ENCODE measurements at places on chromosomes 2 and 18.

DNA sequence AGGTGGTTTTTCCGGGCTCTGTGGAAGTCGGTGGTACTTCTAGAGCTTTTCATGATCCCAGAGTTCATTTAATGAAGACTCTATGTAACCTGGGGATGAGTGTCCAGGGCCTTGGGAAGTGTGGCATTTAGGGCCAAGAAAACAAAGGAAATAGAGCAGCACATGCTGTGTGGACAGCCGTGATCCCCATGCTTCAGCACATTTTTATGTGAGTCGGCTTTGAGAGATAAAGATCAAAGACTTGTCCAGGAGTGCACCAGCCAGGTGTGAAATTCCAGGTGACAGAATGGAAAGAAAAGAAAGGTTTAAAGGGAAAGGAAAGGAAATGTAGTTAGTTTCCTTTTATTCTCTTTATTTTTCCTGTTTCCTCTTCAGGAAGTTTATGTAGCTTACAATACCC lies 258.0 kb upstream of the NRP2 start:
- DNase-seq: no peak

DNA sequence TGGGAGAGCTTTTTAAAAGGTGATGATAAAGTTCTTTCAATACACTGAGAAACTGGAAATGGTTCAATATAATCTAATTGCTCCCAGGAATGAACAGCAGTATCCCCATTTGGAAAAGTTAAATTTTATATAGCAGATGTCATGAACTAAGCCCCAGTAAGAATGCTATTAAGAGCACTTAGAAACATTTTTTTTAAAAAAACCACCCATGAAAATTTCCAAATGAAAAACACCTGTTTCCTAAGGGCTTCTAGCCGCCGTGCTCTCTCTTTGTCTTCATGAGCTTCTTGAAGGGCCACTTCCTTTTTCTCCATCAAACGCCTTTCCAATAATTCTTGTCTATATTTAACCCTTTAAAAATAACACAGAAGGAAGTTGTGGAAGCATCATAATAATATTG lies 77.0 kb downstream of the UPP2 start:
- DNase-seq: no peak

- DNase-seq: no peak
Observed at GRCh38 chr2:20562540-20563225, 88.2 kb downstream of the HS1BP3 start.

DNA sequence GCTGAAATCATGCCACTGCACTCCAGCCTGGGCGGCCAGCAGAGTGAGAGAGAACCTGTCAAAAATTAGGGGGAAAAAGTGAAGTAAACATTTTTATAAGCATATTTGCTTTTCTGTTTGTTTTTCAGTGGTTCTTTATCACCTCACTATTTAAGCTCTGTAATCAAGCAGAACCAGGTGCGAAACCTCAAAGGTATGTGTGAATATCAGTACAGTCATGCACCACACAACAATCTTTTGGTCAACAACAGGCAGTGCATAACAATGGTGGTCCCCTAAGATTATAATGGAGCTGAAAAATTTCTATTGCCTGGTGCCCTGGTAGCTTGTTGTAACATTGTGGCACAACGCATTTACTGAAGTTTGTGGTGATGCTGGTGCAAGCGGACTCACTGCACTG lies 167.4 kb upstream of the STON1 start:
- DNase-seq: no peak

GRCh38 chr18:55783921-55784320 lies 195.9 kb upstream of the TCF4 start:
- DNase-seq: no peak

DNA sequence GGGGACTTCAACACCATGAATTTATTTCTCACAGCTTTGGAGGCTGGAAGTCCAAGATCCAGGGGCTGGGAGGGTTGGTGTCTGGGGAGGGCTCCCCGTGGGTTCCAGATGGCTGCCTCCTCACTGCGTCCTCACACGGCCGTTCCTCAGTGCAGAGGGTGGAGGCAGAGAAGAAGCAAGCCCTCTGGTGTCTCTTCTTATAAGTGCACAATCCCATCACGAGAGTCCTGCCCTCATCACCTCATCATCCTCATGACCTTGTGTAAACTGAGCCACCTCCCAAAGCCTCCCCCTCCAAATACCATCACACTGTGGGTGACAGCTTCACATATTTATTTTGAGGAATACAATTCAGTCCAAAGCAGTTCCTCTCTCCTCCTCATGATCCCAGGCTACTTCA lies 26.3 kb downstream of the TMEM163 start:
- no peak for DNase-seq

DNA sequence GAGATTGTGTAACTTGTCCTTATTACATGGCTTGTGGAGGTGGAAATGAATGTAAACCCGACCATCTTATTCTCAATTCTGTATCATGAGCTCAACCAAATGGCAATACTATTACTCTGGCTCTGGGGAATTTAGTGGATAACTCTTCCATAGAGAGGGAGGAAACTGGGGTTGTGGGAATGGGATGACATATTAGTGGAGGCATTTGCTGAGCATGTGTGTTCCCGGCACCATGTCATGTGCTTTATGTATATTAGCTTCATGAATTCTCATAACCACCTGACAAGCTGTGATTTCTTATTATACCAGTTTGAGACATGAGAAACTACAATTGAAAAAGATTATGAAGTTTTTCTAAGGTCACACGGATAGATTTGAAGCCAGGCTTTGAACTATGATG lies 112.8 kb upstream of the TMEFF2 start:
- peak; percentile 19 for DNase-seq

- DNase-seq: peak; percentile 8
Observed at GRCh38 chr18:28439870-28440269, 262.9 kb upstream of the CDH2 start.

GRCh38 chr2:159204381-159205144 lies 81.9 kb downstream of the WDSUB1 start:
- no peak for DNase-seq

GRCh38 chr18:22509423-22509822 lies 91.7 kb upstream of the CTAGE1 start:
- no peak for DNase-seq

DNA sequence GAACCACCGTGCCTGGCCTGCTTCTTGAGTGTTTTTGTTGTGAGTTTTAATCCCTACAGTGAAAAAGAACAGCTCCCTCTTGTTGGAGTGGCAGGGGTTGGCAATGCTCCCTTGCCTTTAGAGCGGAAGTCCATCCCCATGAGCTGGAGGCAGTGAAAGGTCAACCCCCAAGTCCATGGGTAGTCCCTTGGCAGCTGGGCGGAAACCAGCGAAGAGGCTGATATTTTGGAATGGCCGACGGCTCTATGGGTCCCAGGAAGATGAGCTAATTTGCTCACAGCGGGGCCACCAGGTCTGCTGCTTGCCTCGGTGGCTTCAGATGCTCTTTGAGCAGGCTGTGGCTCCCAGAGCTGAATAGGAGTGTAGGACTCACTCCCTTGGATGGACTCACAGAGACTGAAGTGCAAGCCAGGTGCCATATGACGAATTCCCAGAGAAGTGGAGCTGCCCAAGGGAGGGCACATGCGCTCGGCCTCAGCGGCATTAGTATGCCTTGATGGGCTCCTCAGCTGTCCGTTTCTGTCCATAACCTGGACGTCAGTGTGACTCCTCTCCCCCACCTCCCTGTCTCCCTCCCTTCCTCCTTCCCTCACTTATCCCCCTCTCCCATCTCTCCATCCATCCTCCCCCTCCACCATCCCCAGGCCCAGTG lies 25.4 kb upstream of the RHOB start:
- no peak for DNase-seq

- DNase-seq: no peak
Observed at GRCh38 chr18:12317664-12318333, 9.8 kb downstream of the TUBB6 start.

- no peak for DNase-seq
Observed at GRCh38 chr2:121803503-121803902, 48.1 kb downstream of the TSN start.

DNA sequence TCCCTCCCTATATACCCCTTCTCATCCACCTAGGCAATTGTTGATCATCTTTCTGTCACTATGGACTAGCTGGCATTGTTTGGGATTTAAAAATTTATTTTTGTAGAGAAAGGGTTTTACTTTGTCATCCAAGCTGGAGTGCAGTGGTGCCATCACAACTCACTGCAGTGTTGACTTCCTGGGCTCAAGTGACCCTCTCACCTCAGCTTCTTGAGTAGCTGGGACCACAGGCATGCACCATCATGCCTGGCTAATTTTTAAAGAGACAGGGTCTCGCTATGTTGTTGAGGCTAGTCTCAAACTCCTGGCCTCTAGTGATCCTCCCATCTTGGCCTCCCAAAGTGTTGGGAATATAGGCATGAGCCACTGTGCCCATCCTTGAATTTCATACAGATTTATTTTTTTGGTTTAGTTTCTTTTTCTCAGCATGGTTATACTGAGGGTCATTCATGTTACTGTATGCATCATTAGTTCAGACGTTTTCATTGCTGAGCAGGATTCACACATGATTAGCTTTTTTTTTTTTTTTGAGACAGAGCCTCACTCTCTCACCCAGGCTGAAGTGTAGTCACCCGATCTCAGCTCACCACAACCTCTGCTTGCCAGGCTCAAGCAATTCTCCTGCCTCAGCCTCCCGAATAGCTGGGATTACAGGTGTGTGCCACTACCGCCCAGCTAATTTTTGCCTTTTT lies 8.6 kb upstream of the PCARE start:
- no peak for DNase-seq

DNA sequence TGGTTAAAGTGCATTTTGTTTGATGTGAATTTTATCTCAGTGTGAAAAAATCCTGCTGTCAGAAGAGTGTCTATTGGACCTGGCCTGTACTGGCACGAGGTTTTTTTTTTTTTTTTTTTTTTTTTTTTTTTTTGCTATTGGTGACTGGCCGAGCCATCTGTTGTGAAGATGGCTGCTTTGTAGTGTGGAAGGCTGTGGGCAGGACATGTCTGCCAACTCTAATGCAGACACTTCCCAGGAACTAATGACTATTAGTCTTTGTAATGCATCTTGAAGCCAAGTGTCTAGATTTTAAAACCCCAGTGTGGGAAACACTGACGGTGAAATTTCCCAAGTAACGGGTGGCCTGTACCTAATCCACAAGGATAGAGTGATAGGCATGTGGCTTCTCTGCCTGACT lies 34.3 kb downstream of the ZAP70 start:
- DNase-seq: no peak

GRCh38 chr2:231716666-231717280 lies 8.4 kb downstream of the PTMA start:
- DNase-seq: no peak

DNA sequence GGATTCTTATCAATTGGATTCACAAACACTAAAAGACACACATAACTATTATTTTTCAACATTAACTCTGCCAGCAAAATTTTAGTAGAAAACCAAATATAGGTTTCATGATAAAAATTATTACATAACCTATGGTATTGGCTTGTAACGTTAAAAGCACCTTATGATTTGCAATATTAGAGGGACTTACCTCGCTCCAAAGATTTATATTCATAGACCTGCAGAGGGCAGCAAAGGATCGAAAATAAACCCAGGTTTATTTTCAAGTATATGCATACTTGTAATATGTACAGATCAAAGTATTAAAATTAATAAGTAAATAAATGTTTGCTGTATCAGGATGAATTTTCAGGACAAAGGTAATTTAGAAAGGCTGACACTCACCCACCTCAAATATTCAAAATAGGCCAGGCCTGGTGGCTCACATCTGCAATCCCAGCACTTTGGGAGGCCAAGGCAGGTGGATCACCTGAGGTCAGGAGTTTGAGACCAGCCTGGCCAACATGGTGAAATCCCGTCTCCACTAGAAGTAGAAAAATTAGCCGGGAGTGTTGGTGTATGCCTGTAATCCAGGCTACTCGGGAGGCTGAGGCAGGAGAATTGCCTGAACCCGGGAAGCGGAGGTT lies 45.3 kb downstream of the LRPPRC start:
- DNase-seq: no peak

GRCh38 chr2:70141212-70141901 lies 49.5 kb downstream of the C2orf42 start:
- no peak for DNase-seq

- DNase-seq: no peak
Observed at GRCh38 chr2:240568678-240569522, 616 bp downstream of the RNPEPL1 start.

GRCh38 chr2:149271575-149271974 lies 58.8 kb upstream of the LYPD6 start:
- DNase-seq: no peak

DNA sequence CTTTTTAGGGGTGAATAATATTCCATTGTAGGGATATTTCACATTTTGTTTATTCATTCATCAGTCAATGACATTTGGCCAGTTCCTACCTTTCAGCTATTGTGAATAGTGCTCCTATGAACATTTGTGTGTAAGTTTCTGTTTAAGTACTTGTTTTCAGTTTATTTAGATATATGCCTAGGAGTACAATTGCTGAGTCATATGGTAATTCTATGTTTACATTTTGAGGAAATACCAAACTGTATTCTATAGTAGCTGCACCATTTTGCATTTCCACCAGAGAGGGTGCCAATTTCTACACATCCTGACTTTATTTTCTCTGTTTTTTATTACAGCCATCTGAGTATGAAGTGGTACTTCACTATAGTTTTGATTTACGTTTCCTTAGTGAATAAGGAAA lies 54.4 kb upstream of the ZNF236 start:
- no peak for DNase-seq

DNA sequence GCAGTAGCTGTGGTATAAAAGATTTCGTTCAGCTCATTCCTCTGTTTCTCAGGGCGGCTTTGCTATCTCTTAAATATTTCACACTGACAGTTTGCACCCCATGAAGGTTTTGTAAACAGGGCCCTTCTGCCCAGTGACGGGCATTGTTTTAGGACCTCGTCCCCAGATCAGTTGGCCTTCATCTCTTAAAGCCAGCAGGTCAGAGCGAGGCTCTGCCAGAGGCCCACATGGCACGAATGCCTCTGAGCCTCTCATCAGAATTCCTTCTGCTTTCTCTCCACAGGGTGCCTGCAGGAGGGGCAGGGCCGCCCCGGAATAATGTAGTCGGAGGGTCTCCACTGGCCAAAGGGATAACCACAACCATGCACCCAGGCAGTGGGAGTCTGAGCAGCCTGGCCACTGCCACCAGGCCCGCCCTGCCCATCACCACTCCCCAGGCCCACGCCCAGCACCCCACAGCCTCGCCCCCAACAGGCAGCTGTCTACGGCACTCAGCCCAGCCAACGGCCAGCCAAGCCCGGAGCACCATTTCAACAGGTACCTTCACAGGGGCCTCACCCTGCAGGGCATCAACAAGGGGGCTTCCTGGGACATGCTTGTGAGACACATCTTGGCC lies 177.0 kb downstream of the SEPTIN10 start:
- no peak for DNase-seq

GRCh38 chr2:219513787-219514186 lies 495 bp upstream of the ASIC4 start:
- no peak for DNase-seq

- no peak for DNase-seq
Observed at GRCh38 chr2:187497858-187498463, 49.9 kb upstream of the CALCRL start.

DNA sequence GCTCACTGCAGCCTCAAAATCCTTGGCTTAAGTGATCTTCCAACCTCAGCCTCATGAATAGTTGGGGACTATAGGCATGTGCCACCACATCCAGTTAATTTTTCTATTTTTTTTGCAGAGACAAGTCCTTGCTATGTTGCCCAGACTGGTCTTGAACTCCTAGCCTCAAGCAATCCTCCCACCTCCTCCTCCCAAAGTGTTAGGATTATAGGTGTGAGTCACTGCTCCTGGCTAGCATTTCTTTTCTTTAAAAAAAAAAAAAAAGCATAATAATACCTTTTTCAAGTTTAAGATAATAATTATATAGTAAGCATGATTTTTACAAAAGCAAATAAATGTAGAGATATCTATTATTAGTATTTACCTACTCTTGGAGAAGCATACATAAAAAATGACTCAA lies 36.1 kb downstream of the PPP4R1 start:
- no peak for DNase-seq

- no peak for DNase-seq
Observed at GRCh38 chr18:13545514-13545913, 180.8 kb downstream of the FAM210A start.

Data from non-pigmented ciliary epithelial cell (primary cell).